Stimulated activated naive CD8-positive, alpha-beta T cell treated with anti-CD3 and anti-CD28 coated beads, Interleukin-15, amount 100 ng/mL, for 72 hours (primary cell): ENCODE measurements at places on chromosomes 7 and 10.
A peak's percentile ranks its signal among the peaks of the same experiment; 100 is the strongest.

DNA sequence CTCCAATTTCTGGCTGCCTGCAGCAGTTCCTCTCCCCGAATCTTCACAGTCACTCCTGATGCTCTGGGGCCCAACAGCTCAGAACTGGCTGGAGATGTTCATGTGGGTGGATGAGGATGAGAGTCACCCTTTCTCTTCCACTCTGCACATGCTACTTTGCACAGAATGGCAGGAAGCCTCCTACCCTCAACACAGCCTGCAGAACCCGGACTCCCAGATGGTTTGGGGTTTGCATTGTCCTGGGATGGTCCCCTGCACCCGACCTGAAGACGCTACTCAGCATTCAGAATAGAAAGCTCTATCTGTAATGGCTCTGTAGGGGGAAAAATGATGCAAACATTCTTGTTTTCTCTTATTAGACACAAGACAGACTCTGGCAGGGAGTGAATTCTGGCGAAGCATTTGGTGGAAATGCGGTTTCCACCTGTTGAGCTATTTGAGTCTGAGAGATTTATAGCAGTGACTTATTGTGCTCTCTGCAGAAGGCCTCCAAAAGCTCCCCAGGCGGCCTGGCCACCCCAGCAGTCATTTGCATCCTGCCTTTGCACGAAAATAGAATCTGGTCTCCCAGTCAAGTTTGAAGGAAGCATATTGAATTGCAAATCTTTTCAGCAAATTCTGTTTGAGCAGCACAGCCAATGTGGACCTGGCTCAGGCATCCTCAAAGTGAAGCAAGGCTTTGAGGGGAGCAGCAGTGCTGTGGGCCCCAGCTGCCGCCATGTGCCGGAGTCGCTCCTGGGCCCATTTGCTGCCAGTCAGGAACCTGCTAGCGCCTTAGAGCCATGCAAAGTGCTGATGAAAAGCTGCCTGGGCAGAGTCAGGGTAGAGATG lies 309.3 kb downstream of the TCERG1L start:
- no peak for DNase-seq

DNA sequence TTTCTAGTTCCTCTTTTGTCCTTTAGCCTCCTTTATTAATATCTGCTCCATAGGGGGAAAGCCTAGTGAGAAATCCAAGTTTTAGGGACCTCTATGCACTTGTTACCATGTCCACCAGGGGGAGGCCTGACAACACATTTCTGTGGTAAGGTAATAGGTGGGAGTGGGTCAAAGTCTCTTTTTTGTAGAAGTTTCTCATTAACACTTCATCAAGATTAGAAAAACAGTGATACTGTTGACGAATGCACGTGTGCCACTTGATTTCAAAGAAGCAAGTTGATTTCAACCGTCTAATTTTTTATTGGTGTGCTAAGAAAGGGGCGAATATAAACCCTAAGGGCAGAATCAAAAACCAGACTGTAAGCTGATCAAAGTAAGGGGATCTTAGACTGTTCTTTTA lies 30.6 kb downstream of the CISD1 start:
- DNase-seq, result peak; percentile 47

- no peak for DNase-seq
Observed at GRCh38 chr7:134741907-134742635, 37.4 kb upstream of the CALD1 start.

- no peak for DNase-seq
Observed at GRCh38 chr10:72069751-72070526, 18.4 kb downstream of the SPOCK2 start.

DNA sequence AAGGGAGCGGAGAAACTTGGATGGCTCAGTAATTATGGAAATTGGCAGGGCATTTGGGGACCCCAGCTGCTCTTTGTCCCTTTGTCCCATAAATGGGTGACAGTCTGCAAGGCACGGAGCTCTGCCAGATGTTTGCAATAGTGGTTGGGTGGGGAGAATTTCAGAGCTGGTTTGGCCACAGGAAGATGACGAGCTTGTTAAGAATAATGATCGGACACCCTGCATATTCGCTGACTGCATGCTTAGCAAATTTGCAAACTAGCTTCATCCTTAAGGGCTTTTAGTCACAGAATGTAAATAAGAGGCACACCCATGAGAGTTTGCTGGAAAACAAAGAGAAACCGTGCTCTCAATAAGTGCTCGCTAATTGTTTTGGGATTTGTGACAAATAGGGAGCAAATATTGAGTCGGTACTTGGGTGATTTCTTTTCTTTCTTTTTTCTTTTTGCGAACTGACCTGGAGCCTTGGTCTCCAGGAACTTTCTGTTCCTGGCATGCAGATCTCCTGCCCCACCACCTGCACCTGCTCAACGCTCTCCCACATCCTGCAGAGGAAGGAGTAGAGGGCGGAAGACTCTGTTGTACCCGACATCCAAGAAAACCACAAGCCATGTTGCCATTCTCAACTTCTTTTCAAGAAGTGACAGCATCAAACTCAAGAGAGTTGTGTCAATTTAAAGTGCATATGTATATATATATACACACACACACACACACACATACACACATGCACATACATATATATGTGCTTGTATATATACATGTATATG lies 238.9 kb downstream of the CAMK1D start:
- DNase-seq, result no peak

DNA sequence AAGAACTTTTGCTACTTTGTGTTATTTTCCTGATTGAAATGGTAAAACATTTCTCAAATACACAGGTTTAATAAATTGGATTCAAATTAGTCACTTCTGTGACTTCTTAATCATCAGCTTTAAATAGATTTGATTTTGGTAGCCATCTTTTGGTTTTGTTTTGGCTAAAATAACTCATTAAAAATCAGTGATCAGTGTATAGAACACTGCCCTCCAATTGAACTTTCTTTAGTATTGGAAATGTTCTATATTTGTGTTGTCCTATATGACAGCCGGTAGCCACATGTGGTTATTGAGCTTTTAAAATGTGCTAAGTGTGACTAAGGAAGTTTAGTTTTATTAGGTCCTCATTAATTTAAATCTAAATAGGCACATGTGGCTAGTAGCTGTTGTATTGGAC lies 50.4 kb downstream of the GLCCI1 start:
- DNase-seq, result no peak

DNA sequence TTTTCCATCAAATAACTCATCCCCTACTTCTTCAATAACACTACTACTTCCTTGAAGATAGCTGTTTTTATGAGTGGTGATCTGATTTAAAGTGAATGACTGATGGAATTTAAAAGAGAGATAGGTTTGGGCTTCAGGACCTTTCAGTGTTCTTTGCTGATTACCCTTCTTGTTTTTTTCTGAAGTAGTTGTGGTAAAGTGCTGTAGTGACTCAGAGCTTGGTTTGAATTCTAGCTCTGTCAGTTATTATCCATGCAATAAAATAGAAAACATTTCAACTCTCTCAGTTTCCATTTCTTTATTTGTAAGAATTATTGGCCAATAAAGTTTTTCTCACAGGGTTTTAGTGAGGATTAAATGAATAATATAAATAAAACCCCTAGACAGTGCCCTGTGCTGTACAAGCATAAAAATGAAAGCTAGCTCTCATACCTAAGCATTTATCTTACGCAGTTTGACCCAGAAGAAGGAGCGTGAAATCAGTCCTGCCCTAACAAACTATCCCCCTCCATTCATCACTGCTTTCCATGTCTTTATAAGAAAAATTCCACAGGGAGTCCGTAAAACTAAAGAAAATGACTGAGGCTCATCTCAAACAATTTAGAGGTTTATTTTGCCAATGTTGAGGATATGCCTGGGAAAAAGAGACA lies 25.1 kb upstream of the AKAP9 start:
- no peak for DNase-seq

GRCh38 chr7:124263232-124263827 lies 230.5 kb upstream of the TMEM229A start:
- DNase-seq, result peak; percentile 25

DNA sequence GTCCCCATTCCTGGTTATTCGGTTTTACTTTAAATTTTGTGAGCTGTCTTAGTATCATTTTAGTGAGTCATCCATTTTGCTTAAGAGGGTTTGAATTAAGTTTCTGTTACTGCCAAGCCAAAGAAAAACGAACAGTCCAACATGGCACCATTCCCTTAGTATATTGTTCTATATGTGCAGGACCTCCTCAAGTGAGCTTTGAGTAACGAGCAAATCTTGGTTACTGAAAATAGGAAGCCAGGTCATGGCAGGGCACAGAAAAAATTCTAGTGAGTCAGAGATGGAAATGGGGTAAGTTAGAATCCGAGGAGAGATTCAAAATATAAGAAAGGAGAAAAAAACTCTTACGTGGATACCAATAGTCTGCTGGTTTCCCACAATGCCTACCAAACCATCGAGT lies 292.9 kb downstream of the BAMBI start:
- no peak for DNase-seq

DNA sequence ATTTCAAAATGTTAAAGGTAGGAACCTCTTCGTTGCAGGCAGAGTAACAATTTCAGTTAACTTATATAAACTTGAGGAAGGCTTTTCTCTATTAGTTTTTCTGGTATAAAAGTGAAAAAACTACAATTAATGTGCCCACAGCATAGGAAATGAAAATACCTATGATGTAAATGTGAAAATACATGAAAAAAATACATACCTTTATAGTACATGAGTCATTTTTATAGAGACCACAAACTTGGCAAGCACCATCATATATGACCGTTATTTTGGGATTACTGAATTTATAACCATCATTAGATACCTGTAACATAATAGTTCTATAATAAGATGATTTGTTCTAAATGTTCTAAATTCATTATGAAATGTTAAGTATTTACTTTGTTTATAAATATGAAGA lies 42.7 kb downstream of the VWDE start:
- no peak for DNase-seq

- no peak for DNase-seq
Observed at GRCh38 chr10:48231699-48232315, 42.7 kb downstream of the FRMPD2 start.

GRCh38 chr7:9391984-9392383 lies 958.6 kb downstream of the NXPH1 start:
- DNase-seq, result no peak

- no peak for DNase-seq
Observed at GRCh38 chr10:78286186-78286585, 252.5 kb downstream of the RPS24 start.

DNA sequence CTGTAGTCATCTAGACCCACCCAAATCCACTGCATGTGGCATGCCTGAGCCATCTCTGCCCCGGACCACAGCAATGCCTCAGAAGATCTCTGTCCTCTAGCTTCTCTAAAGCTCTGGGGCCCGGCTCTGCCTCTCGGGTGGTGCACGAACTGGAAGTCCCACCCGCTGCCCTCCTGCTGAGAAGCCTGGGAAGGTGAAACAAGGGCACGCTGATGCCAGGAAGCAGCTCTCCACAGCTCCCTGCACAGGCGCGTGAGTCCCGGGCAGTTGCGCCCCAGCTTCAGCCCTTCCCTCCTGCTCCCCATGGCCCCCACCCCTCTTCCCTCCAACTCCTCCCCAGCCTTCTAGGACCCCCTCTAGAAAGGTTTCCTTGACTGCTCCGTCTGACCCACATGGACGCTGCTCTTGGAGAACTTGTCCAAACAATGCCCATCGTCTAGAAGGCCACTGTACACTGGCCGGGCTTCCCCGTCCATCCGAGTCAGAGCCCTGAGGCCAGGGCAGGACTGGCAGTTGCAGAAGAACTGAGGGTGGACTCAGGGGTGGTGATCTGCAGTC lies 12.8 kb downstream of the KCNH2 start:
- DNase-seq, result no peak

DNA sequence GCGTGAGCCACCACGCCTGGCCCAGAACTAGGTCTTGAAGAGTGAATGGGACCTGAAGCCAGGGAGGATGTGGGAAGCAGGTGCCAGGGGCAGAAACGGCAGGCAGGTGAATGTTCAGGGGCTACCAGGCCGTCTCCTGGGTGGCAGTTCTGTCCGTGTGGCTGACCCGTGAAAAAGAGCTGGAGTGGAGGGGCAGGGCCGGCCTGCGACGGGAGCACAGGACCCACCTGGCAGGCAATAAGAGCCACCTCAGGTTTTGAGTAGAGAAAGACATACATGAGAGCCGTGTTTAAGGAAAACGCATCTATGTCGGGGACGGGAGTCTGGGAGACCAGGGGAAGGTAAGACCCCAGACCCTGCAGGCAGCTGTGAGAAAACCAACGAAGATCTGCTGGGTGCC lies 70.7 kb upstream of the ATP6V0A4 start:
- no peak for DNase-seq
